NCI-H524 treated with DMSO at 0.1 percent for 48 hours (cell line): ENCODE measurements at places on chromosomes 7 and 10.

DNA sequence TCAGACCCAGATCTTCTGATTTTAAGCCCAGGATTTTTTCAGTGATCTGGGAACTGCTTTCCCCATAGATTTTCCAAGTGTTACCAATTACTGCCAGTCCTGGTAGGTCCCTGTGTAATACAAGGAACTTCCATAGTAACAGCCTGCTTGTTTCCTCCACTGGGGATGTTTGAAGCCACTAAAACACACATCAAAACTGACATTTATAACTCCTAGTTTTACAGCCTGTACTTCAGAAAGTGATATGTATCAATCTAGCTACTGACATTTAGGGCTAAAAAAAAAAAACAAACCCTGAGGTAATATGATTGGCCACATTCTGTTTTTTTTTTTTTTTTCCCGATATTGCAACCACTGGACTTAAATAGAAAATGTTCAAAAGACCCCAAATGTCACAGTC lies 166.9 kb upstream of the SP4 start:
- no peak for DNase-seq

- no peak for DNase-seq
Observed at GRCh38 chr10:132742837-132743194, 43.1 kb downstream of the NKX6-2 start.

DNA sequence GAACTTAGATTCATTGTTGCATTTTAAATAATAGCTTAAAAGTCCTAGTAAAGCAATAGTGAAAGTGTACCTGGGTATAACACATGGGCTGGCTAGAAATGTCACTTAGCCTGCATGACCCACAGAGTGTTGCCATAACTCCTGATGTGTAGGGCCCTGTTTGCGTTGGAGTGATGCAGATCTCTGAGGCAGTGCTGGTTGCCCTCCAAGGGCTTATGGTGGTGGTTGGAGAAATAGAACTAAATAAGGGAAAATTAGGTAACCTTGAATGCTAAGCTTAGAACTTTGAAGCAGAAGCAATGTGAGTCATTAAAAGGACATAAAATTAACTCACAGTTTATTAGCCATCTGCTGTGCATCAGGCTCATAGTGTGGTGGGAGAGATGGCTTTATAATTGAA lies 105.7 kb downstream of the CCNY start:
- DNase-seq, result no peak

DNA sequence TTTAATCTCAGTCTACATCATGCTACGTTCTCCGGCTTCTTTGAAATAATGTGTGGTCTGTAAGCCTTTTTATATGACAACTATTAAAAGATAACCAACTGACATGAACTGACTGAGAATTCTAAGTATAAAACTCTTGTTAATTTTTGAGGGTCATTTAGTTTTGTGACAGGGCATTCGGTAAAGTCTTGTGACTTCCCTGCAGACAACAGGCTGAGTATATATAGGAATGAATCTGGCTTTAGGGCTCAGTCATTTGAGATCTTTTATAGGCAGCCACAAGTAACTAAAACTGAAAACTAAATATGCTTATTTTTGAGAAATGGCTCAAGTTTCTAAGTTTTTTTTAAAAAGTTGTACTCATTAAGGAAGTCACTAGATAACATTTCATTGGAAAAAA lies 62.5 kb upstream of the SCIN start:
- DNase-seq, result no peak

GRCh38 chr7:50754241-50754640 lies 28.5 kb downstream of the GRB10 start:
- DNase-seq, result no peak

- no peak for DNase-seq
Observed at GRCh38 chr7:134619627-134620331, 26.9 kb upstream of the BPGM start.

GRCh38 chr10:54869022-54869421 lies 68.0 kb upstream of the PCDH15 start:
- DNase-seq, result no peak

- no peak for DNase-seq
Observed at GRCh38 chr10:80411267-80411668, 2.9 kb downstream of the PRXL2A start.

GRCh38 chr10:117500456-117500855 lies 42.1 kb upstream of the EMX2 start:
- no peak for DNase-seq

DNA sequence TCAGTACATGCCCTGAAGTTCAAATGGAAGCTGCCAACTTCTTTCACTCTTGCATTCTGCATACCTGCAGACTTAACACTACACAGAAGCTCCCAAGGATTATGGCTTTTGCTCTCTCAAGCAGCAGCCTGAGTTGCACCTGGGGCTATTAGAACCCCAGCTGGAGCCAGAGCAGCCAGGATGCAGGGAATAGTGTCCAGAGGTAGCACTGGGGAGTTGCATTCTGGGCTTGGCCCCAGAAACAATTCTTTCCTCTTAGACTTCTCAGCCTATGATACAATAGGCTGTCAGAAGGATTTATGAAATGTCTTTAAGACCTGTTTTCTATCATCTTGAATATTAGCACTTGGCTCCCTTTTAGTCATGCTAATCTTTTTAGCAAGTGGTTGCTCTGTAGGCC lies 886.7 kb upstream of the GHITM start:
- DNase-seq, result no peak

- DNase-seq, result no peak
Observed at GRCh38 chr7:120955577-120956149, 5.1 kb downstream of the ING3 start.

DNA sequence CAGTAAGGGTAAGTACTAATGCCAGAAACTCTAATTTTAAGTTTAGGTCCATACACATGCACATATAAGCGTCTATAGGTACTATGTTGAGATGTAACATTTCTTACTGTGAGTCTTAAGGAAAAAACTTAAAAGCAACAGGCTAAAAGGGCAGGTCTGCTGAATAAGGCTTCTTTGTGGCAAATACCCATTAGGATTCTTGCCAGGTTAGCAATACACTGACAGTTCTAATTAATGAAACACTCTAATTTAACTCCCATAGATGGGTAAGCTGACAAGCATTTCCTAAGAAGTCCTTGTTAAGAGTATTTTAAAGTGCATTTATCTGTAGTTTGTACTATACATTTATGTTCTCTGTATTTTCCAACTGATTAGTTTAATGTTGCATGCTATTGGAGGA lies 14.0 kb downstream of the SCRN1 start:
- DNase-seq, result no peak

GRCh38 chr7:28921822-28922221 lies 36.3 kb downstream of the TRIL start:
- no peak for DNase-seq

DNA sequence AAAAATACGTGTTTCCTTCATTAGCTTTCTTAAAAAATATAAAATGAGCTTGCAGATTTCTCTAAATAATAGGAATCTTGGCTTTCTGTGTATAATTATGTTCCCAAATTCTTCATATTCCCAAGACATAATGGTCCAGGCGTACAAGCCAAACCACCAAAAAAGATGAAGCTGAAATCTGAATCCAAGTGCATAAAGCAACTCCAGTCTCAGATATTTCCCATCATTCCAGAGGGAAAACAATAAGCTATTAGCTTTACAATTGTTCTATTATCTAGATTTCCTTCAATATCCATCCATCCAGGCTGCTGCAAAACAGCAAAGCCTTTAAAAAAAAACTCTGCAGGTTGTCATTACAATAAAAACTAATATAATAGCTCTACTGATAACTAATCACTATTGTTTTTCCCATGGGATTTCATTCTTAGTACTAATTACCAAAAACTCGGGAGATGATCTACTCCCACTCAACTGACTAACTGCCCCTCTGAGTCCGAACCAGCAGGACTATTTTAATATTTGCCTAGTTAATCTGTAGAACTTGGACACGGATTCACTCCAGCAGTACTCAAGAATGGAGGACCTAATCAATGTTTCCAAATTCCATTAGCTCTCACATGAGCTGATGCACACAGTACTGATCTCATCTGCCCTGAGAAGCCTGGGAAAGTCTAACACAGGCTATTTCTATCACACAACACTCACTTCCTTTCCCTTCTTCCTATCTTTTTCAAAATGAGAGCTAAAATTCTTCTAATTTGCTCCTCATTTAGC lies 108.9 kb upstream of the ASAH2 start:
- DNase-seq, result no peak

- DNase-seq, result no peak
Observed at GRCh38 chr7:112081778-112082177, 124.4 kb downstream of the DOCK4 start.

GRCh38 chr7:44235582-44236332 lies 35.0 kb downstream of the YKT6 start:
- no peak for DNase-seq

- DNase-seq, result no peak
Observed at GRCh38 chr7:135434047-135434446, 75.9 kb downstream of the CNOT4 start.

GRCh38 chr10:23557777-23558176 lies 118.9 kb downstream of the OTUD1 start:
- no peak for DNase-seq

DNA sequence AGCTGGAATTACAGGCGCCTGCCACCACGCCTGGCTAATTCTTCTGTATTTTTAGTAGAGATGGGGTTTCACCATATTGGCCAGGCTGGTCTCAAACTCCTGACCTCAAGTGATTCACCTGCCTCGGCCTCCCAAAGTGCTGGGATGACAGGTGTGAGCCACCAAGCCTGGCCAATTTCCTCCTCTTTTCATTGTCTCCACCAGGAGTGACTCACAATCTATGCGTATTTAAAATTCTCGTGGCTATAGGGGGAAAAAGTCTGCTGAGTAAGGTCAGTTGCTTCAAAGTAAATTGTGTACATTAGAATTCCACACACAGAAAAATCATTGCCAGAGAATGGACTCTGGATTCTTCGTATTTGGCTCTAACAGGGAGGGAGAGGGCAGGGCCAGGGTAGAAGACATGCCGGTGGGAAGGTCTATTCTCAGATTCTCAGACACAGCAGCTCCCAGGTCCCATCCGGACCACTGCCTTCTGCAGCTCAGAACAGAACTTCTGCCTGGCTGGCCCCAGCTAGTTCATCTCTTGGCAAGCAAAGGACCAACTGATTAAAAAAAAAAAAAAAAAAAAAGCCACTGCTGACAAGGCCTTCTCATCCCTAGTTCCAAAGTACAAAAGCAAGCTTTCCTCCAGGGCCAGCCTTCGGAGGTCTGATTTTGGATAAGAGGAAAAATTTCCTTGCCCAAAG lies 22.2 kb downstream of the PSPH start:
- no peak for DNase-seq
